ENCODE measurements at places on chromosomes 7 and 10.

DNA sequence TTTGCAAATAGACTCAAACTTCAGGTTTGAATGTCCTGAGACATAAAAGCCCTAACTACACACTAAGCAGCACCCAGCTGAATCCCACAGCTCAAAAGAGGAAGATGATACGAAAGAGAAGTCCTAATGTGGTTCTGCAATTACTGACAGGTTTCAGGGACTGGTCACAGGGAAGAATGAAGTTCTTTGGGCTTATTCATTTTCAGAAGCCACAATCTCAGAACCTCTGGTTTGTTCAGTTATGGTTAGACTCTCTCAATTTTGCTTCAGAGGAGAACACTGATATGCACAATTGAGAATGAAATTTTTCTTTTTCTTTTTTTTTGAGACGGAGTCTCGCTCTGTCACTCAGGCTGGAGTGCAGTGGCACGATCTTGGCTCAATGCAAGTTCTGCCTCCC lies 94.6 kb upstream of the FAM180A start:
- DNase-seq: no peak

- DNase-seq: no peak
These were observed 176.4 kb downstream of the ELFN1 start for GRCh38 chr7:1846331-1847065.

DNA sequence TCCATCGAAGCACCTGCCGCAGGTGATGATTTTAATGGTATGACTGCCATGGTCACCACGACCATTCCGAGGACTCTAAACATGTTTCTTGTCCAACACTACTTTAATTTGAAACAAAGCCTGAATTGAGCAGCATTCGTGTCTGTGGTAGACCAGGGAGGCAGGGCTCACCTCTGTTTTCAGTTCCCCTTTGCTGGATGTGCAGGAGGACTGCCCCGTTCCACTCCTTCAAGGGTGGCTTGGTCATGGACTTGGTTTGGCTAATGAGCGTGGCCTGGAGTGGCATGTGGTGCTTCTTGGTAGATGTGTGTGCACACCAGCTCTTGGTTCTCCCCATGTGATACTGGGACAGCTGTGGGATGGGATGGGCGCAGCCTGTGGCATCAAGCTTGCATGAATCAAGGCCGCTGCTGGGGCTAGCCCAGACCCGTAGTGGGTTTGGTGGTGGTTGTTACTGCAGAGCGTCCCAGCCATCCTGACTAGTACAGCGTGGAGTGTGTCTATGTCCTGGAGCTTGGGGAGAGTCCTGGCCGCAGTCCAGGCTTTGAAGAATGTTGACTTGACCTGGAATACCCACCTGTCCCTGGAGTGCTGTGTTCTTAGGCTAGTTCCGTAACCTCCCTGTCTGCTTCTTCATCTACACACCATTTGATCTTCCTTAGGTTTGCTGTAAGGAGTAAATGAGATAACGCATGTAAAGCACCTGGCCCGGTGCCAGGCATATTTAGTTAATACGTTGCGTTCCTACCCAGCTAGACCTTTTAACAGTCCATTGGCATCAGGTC lies 34.8 kb downstream of the MGMT start:
- DNase-seq: no peak

GRCh38 chr10:97406064-97406463 lies 4.9 kb upstream of the RRP12 start:
- DNase-seq: no peak

GRCh38 chr7:24982917-24983316 lies 2.9 kb upstream of the OSBPL3 start:
- DNase-seq: no peak

GRCh38 chr10:24681572-24682088 lies 42.1 kb downstream of the ARHGAP21 start:
- no peak for DNase-seq

DNA sequence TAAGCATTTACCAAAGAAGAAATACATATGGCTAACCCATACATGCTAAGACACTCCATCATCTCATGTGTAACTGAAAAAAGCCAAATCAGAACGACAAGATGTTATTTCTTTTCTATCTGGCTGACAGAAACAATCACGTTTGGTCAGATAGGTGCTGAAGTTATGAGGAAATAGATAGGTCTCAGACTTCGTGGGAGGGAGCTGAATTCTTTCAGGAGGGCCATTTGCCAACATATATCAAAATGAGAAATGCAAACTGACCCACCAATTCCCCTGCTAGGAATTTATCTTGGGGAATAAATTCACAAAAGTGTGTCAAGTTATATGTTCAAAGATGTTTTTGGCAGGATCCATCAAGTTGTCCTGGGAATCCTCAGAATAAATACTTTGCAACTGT lies 32.6 kb downstream of the SH3PXD2A start:
- DNase-seq: no peak

DNA sequence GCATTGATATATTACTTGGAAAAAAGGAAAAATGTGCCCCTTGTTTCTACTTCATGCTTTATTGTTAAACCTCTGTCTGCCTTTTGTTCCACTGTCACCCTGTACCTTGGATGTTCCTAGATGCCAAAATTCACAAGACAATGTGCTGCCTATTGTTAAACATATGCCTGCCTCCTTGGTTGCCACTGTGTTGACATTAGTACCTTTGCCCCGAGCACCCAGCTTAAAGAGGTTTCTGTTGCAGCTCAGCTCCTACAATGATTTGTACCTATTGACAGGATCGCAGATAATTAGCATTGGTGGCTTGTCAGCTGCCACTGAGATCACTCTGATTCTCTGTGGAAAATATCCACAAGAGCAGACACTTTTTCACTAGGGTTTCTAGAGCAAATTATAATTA lies 188.0 kb downstream of the KCND2 start:
- no peak for DNase-seq

GRCh38 chr10:120593693-120594092 lies 136.7 kb downstream of the PLPP4 start:
- no peak for DNase-seq

DNA sequence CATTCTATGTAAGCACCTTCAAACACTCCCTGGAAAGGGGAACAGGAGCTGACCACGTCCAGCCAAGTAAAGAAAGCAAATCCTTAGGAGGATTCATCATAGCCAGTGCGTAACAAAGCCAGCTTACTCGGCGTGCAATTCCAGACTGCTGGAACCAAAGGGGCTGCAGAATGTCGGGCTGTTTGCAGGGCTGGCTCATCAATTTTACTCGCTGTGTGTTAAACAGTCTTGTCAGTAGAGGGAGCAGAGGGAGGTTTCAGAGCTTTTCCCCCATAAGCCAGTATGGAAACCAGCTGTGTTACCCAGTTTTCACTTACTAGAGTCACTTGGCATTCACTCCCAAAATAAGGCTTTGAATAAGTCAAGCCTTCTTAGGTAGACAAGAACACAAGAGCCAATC lies 127.1 kb downstream of the KMT2E start:
- DNase-seq: no peak

DNA sequence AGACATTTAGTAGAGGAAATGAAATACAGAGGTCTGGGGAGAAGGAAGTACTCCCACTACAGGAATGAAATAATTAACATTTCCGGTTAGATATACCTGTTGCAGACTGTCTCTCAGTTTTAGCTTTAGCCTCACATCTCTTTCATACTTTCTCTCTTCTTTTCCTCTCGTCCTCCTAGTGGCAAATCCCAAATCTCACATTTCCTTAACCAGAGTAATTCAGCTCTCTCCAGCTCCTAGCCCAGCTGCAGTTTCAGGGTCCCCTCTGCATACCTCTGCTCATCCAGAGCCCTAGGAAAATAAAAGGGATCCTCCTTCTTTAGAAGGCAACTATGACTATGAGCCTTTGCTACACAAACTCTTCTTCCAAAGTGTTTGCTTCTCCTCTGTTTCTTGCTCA lies 643.2 kb downstream of the PHTF2 start:
- no peak for DNase-seq

- DNase-seq: no peak
These were observed 43.9 kb downstream of the DOCK4 start for GRCh38 chr7:112162142-112162766.

- no peak for DNase-seq
These were observed 384.4 kb downstream of the CDC14C start for GRCh38 chr7:49308787-49309186.

GRCh38 chr7:146028251-146028750 lies 88.3 kb upstream of the CNTNAP2 start:
- DNase-seq: no peak

GRCh38 chr7:142632271-142633134 lies 116.8 kb upstream of the PRSS1 start:
- no peak for DNase-seq

- DNase-seq: no peak
These were observed 33.0 kb downstream of the MINDY4 start for GRCh38 chr7:30804078-30804661.

- no peak for DNase-seq
These were observed 29.5 kb upstream of the SLC29A3 start for GRCh38 chr10:71289421-71290130.

Data from coronary artery (tissue), 2 donors.